ENCODE measurements at places on chromosomes 12 and 14.

- peak; percentile 55 for DNase-seq
Observed at GRCh38 chr12:132429946-132430643, 59.9 kb upstream of the FBRSL1 start.

DNA sequence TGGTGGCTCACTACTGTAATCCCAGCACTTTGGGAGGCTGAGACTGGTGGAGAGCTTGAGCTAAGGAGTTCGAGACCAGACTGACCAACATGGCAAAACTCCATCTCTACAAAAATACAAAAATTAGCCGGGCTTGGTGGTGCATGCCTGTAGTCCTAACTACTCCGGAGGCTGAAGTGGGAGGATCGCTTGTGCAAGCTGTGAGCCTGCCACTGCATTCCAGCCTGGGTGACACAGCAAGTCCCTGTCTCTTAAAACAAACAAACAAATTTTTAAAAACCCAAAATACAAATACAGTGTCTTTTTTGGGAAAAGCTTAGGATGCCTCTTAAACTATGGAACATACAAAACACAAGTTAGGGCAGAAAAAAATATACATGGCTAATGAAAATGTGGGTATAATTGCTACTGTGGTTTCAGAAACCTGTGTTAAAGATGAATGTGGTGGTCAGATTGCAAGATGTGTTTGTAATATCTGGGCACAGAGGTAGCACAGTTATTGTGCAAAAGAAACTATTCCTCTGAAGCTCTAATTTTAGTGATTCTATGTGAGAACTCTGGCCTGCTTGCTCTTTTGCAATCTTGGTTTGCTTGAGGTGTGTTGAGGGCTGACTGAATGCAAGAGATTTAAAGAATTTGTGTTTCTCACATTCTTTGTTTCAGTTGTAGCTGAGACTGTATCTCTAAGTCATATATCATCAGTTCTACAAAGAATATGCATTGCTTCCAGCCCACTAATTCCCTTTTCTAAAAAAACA lies 3.9 kb upstream of the HSPA2 start:
- no peak for DNase-seq

DNA sequence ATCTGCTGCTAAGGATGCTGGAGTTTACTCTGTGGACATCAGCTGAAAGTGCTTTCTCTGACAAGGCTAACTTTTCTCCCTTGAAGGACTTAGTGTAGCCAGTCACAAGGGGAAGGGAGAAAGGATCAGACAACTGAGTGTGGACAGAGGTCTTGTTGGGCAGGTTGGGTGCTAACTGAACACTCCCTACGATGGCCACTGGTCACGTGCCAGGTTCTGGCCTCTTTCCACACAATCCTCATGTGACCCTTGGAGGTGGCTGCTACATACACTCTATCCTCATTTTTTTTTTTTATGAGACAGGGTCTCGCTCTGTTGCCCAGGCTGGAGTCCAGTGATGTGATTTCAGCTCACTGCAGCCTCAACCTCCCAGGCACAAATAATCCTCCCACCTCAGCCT lies 39.7 kb downstream of the FOXN4 start:
- no peak for DNase-seq

- DNase-seq: no peak
Observed at GRCh38 chr14:69643430-69644200, 32.2 kb downstream of the SUSD6 start.

GRCh38 chr12:1644534-1645438 lies 15.8 kb downstream of the WNT5B start:
- DNase-seq: no peak

- DNase-seq: no peak
Observed at GRCh38 chr14:66541627-66542026, 33.7 kb downstream of the GPHN start.

- DNase-seq: no peak
Observed at GRCh38 chr14:89372512-89372883, 44.5 kb downstream of the FOXN3 start.

DNA sequence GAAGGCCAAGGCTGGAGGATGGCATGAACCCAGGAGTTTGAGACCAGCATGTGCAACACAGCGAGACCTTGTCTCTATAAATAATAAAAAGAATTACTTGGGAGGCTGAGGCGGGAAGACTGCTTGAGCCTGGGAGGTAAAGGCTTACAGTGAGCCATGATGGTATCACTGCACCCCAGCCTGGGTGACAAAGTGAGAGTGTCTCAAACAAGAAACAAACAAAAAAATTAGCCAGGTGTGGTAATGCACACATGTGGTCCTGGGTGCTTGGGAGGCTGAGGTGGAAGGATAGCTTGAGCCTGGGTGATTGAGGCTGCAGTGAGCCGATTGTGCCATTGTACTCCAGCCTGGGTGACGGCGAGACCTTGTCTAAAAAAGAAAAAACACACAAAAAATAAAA lies 1.7 kb upstream of the GPRC5A start:
- DNase-seq: no peak

- DNase-seq: no peak
Observed at GRCh38 chr14:33655421-33655820, 295.5 kb downstream of the EGLN3 start.

GRCh38 chr14:85112762-85113161 lies 417.2 kb upstream of the FLRT2 start:
- no peak for DNase-seq

GRCh38 chr14:79293482-79294177 lies 917.7 kb downstream of the DIO2 start:
- no peak for DNase-seq

- DNase-seq: no peak
Observed at GRCh38 chr12:44819884-44820283, 56.2 kb downstream of the NELL2 start.

GRCh38 chr12:59595883-59596540 lies at the start of gene SLC16A7:
Gene SLC16A7 (plus strand): TSS chr12:59596029. CDS start chr12:59704802, 108,773 bp downstream.
- peak; percentile 94 for DNase-seq

DNA sequence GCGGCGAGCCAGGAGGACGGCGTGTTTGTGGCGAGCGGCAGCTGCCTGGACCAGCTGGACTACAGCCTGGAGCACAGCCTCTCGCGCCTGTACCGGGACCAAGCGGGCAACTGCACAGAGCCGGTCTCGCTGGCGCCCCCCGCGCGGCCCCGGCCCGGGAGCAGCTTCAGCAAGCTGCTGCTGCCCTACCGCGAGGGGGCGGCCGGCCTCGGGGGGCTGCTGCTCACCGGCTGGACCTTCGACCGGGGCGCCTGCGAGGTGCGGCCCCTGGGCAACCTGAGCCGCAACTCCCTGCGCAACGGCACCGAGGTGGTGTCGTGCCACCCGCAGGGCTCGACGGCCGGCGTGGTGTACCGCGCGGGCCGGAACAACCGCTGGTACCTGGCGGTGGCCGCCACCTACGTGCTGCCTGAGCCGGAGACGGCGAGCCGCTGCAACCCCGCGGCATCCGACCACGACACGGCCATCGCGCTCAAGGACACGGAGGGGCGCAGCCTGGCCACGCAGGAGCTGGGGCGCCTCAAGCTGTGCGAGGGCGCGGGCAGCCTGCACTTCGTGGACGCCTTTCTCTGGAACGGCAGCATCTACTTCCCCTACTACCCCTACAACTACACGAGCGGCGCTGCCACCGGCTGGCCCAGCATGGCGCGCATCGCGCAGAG lies 873 bp downstream of the PLXNC1 start:
- no peak for DNase-seq

DNA sequence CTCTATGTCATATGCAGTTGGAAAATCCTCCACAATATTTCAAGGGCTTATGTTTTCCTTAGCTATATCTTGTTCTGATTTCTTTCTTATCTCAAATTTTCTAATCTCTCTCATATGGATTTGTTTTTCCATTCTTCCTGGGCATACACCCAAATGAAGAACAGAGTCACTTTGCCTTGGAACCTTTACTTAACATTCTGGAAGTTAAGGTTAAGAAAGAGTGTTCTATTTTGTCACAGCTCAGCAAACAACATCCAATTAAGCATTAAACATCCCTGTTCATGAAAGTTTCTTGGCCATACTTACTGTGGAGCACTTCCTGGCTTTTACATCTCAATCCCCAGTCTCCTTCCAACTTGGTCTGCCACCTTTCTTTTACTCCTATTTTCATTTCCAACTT lies 5.3 kb downstream of the NAV3 start:
- no peak for DNase-seq

DNA sequence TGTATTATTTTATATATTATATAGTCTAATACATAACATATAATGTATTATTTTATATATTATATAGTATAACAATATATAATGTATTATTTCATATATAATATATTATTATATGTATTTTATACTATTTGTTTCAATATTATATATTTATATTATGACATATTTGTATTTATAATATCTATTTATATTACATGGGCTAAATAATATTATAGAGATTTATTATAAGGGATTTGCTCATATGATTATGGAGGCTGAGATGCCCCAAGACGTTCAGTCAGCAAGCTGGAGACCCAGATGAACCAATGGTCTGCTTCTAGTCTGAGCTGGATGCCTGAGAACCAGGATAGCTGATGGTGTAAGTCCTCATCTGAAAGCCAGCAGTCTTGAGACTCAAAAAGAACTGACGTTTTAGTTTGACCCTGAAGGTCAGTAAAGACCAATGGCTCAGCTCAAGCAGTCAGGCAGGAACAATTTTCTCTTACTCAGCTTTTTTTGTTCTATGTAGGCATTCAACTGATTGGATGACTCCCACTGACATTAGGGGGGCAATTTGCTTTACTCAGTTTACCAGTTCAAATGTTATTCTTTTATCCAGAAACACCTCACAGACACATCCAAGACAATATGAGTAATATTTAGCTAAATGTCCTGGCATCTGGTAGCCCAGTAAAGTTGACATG lies 130.4 kb downstream of the FLRT2 start:
- no peak for DNase-seq

DNA sequence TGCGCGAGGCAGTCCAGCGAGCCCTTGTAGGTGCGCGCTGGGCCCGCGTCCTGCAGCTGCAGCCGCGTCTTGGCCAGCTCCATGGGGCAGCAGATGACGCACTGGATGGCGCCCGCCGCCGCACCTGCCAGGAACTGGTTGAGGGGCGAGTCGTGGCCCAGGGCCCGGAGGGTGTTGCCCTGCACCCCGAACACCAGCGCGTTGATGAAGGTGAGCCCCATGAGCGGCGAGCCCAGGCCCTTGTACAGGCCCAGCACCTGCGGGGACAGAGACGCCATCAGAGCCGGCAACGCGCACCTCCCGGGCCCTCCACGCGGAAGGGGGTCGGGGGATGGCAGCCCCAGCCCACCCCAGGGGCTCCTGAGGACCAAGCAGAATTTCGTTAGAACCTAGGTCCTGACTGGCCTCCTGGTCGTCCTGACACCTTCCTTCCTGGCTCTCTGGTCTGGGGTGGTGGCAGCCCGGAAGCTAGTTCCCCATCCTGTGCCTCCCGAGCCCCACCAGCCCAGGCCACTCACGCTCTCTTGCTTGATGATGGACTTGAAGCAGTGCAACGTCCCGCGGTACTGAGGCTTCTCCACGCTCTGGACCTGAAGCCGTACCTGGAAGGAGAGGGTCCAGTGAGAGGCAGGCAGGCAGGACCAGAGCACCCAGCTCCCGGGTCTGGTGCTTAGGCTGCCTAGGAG lies 13.3 kb downstream of the SLC25A29 start:
- no peak for DNase-seq

DNA sequence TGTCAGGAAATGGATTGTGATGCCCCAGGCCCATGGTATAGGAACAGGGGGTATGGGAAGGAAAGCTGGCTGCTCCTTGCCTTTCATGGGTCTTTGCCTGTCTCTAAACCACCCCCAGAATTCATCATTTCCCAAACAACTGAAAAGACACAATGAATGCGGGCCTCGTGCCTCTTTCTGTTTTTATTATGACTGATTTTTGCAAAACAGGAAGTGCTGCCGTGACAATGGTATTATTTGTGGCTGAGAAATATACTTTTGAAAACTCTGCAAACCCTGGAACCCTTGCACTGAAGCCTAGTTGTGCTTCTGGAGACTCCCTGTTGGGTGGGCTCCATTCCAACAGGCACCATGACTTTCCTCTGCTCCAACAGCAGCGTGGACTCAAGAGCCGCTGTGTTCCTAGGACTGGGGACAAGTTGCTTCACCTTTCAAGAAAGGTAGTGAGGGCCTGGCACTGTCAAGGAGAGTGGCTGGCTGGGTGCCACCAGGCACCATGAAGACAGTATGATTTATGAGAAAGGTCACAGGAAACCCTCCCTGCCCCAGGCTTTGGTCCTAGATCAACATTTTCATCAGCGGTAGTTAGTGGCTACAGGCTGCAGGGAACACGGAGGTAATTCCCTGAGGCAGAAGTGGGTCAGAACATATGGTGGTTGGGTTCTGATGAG lies 4.8 kb upstream of the DGLUCY start:
- DNase-seq: peak; percentile 4

DNA sequence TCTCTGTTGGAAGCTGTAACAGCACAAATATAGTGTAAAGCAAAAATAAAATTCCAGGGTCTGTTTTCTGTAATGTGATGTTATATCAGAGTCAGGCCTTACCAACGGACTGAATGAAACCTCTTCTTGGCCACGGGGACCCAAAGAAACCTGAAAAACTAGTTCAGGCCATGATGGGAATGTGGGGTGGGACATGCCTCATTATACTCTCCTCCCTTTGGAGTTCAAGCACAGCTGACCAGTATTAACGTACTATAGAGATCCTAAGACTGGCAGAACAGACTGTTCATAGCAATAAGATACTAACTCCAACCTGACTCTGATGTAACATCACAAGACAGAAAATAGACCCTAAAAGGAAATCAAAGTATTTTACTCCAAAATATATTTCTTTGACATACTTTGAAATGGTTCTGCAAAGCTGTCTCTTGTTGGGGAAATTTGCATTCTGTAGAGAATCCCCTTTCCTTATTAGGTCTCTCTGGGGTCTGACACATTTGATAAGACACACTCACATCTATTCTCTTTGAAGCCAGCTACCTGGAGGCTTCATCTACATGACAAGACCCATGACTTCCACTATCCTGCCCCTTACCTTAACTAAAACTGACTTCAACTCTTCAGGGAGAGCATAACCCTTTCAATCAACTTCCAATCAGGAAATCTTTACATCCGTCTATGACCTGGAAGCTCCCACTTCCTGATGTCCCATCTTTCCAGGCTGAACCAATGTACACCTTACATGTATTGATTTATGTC lies 444.6 kb downstream of the SOX5 start:
- no peak for DNase-seq

DNA sequence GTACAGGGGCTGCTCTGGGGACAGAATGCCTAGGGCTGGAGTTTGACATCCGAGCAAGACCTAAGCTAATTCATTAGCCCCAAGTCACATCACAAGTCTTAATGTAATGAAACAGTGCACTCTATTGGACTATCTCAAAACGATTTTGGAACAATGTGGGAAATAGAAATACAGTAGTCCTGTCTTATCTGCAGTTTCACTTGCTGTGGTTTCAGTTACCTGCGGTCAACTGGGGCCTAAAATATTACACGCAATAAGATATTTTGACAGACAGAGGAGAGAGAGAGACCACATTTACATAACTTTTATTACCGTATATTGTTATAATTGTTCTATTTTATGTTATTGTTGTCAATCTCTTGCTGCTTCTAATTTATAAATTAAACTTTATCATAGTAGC lies 21.1 kb downstream of the MOAP1 start:
- no peak for DNase-seq

- DNase-seq: peak; percentile 16
Observed at GRCh38 chr12:47819138-47819895, 386 bp downstream of the HDAC7 start.
